ENCODE measurements at places on chromosomes 6 and 20. TPM values are rescaled to one million over a fixed set of nuclear protein-coding genes. Genes with fewer than 3 reads are reported as not detected.

DNA sequence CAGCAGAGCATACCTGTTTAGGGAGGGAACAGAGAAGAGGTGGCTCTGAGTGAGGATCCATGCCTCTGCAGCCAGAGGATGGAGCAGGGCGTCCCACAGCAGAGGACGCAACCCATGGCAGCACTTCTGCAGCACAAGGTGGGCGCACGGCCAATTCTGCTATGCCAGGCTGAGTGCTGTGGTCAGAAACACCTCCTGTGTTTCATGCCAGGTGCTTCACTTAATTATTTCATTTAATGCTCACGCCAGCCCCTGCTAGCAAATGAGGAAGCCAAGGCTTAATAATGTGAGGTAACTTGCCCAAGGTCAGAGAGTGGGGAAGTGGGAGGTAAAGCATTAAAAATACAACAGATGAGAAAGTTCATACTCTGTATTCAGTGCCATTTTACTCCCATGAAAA is 68.5 kb upstream of the PTGIS start:
- H3K4me3 ChIP-seq: no peak overlapping the region
- H3K27me3 ChIP-seq: no peaks in the 10 kb centered on the region
- peaks cover 5% of the 10 kb centered on the region for H3K4me1 ChIP-seq
- H3K27ac ChIP-seq: no peak overlapping the region
- DNase-seq: no peak

GRCh38 chr20:9487231-9487630 is 27.2 kb upstream of the LAMP5 start:
- no peak overlapping the region for H3K27ac ChIP-seq
- no peak overlapping the region for H3K4me3 ChIP-seq
- no peaks in the 10 kb centered on the region for H3K36me3 ChIP-seq
- H3K27me3 ChIP-seq: no peaks in the 10 kb centered on the region

DNA sequence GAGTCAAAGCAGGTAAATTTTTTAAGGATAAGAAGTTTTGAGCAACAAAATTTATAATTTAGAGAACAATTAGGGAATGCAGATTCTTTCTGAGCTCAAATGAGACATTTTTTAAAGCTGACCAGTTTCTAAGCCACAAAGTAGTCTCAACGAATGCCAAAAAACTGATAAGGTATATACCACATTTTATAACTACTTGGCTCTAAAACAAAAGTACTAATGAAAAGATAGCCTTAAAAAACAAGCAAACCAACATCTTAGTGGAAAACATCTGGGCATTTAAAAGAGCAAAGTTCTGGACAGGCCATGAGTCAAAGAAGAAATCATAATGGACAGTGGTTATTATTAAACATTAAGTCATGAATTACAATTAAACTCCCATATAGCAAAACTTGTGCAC is 23.2 kb upstream of the RNF146 start:
- no peak overlapping the region for H3K4me3 ChIP-seq
- no peak overlapping the region for H3K27ac ChIP-seq
- H3K27me3 ChIP-seq: peaks cover 4% of the 10 kb centered on the region
- no peaks in the 10 kb centered on the region for H3K4me1 ChIP-seq

SLC17A3 gene
- 2.4 TPM for total RNA-seq

DNA sequence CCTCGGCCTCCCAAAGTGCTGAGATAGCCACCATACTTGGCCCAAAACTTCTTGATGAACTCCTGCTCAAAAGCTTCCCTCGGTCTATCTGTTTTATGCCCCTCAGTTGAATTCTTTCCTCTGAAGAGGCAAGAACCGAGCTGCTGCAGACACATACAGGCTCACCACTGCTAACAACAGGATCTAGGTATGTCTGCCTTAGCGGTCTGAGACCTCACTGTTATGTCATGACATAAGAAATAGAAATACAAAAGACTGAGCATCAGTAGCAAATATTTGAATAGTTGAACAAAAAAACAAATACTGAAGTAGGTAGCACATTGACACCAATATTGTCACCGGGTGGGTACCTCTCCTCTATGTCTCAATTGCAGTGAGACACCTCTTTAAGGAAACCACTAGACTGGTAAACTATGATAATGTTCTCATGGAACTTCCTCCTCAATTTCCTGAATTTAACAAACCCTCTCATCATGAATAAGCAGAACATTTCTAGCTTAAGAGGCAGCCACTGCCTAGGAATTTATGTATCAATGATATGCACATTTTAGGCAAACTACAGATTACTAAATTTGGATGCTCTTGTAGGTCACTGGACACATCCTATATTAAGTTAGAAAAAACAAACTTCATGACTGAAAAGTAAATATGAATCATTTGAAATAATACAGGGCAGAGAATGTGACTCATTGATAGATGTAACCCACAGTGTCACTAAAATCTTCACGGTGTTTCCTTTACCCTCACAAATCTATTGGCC is 9.4 kb upstream of the STXBP5 start:
- no peak overlapping the region for H3K4me3 ChIP-seq
- no peak overlapping the region for H3K27ac ChIP-seq
- no peaks in the 10 kb centered on the region for H3K4me1 ChIP-seq
- H3K36me3 ChIP-seq: no peaks in the 10 kb centered on the region

- no peaks in the 10 kb centered on the region for H3K27me3 ChIP-seq
- H3K4me1 ChIP-seq: peaks cover 10% of the 10 kb centered on the region
- H3K27ac ChIP-seq: peak within 1 kb of the TSS; percentile 100
- peak; percentile 87 for DNase-seq
Measured at GRCh38 chr20:35454881-35455609, at the start of gene CEP250. CEP250 (plus strand) TSS chr20:35455598; CDS start chr20:35462368, 6,770 bp downstream.

DNA sequence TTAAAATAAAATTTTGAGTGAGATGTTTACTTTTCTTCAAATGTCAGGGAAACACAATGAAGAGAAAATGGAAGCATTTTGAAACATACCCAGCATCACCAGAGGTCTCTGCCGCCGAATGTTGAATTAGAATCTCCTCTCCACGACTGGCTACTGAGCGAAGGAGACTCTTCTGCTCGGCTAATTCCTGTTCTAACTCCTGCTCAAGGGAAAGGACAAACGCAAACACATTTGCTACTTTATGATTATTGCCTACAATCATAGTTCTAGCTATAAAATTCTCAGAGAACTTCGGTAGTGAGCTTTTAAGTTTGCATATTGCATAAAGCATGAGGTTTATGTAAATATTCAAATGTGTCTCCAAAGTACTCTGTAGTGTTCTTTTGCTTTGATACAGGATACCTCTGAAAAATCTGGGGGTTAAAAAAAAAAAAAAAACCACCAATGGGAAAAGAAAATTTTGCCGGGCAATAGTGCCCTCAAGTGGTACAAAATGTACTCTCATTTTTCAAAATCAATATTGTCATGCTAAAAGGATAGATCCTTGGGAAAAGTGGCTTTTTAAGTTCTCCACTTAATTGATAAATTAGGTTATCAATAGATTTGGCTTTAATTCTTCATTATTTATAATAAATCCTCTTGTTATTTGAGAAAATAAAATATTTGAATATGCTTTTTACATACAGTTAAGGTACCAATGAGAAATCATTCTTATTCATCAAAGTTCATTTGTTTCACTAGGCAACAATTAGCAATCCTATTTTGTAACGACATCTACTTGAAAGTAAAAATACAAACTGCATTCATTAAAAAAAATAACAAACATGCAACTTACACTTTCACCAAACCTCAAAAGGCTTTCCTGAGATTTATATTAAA is 369.0 kb downstream of the SYNE1 start:
- DNase-seq: peak; percentile 54
- no peak overlapping the region for H3K27ac ChIP-seq
- H3K36me3 ChIP-seq: peaks cover 72% of the 10 kb centered on the region
- no peak overlapping the region for H3K4me3 ChIP-seq
- H3K27me3 ChIP-seq: no peaks in the 10 kb centered on the region

IL17A gene
- not detected for total RNA-seq

DNA sequence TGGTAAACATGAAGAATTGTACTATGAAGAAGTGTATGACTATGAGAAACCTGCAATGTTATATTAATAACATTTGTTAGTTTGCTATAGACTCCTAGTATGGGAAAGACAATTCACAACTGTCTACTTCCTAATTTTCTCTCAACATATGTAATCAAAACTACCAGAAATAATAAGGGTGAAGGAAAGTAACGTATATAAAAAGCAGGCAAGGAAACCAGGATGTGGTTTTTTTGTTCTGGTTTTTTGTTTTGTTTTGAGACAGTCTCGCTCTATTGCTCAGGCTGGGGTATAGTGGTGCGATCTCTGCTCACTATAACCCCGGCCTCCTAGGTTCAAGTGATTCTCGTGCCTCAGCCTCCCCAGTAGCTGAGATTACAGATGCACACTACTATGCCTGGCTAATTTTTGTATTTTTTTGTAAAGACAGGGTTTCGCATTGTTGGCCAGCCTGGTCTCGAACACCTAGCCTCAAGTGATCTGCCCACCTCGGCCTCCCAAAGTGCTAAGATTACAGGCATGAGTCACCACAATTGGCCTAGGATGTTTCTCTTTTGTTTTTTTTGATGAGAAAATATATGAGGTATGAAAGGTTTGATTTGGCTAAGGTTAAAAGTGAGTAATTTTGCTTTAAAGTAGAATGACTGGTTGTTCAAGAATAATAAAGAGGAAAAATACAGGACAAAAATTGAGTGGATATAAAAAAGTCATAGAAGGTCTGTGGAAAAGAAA is 83.1 kb downstream of the PTCHD4 start:
- no peak overlapping the region for H3K4me3 ChIP-seq
- H3K27ac ChIP-seq: no peak overlapping the region
- no peaks in the 10 kb centered on the region for H3K27me3 ChIP-seq

DDO gene
- 0.25 TPM for total RNA-seq

DNA sequence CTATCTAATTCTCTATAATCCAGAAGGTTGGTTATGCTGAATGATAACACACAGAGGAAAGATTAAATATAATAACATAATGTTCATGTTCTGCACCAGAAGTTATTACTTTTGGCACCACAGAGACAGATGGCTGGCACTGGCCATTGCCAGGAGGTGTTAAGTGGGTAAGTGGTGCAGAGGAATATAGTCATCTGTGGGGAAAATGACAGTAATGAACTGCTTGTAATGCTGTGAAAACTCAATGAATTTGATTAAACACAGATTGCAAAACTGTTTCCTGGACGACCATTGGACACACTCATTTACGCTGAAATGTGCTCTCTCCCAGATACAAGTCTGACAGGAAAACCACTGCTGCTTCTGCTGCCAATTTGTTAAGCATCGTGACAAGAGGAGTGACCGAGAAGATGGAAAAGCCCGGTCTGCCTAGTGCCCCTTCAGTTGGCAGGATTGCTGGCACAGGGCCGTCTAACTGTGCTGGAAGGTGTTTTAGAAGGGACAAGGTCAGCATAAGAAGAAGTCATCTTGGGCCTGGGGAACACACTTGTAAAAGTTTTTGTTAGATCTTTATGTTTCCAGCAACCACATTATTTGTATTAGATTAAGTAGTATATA is 567.4 kb downstream of the CBLN4 start:
- H3K36me3 ChIP-seq: no peaks in the 10 kb centered on the region
- no peaks in the 10 kb centered on the region for H3K4me1 ChIP-seq
- H3K27ac ChIP-seq: no peak overlapping the region
- no peak overlapping the region for H3K4me3 ChIP-seq

DNA sequence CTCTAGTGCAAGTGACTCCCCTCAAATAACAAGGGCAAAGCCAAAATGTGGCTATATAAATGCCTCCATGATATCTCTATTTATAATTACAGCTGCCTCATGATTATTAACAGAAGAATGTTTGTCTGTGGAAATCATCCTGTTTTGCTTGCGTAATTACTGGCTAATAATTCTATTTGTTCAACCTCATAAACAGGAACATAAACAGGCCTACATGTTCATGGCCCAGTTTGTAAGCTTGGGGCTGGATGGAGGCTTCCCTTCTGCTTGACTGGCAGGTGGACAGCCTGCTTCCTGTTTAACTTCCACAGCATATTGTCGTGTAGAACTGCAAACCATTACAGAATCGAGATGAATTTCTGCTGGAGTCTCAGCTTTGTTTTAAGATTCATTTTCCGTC is 766.0 kb upstream of the MAP3K7 start:
- DNase-seq: no peak
- no peaks in the 10 kb centered on the region for H3K4me1 ChIP-seq
- no peak overlapping the region for H3K27ac ChIP-seq
- H3K4me3 ChIP-seq: no peak overlapping the region

TMEM200A gene
- 0.16 TPM for total RNA-seq

- no peaks in the 10 kb centered on the region for H3K4me1 ChIP-seq
- no peak overlapping the region for H3K27ac ChIP-seq
- H3K36me3 ChIP-seq: peaks cover 85% of the 10 kb centered on the region
- no peaks in the 10 kb centered on the region for H3K27me3 ChIP-seq
- no peak for DNase-seq
Measured at GRCh38 chr6:158624684-158625682, 19.6 kb downstream of the DYNLT1 start.

- H3K27me3 ChIP-seq: peaks cover 25% of the 10 kb centered on the region
- peaks cover 25% of the 10 kb centered on the region for H3K4me1 ChIP-seq
- no peak overlapping the region for H3K27ac ChIP-seq
- no peak for DNase-seq
Measured at GRCh38 chr6:37538107-37538506, 38.4 kb upstream of the CCDC167 start.

GRCh38 chr6:42440027-42440426 is 11.7 kb downstream of the TRERF1 start:
- DNase-seq: no peak
- H3K4me3 ChIP-seq: no peak overlapping the region
- no peaks in the 10 kb centered on the region for H3K27me3 ChIP-seq
- no peaks in the 10 kb centered on the region for H3K36me3 ChIP-seq

DNA sequence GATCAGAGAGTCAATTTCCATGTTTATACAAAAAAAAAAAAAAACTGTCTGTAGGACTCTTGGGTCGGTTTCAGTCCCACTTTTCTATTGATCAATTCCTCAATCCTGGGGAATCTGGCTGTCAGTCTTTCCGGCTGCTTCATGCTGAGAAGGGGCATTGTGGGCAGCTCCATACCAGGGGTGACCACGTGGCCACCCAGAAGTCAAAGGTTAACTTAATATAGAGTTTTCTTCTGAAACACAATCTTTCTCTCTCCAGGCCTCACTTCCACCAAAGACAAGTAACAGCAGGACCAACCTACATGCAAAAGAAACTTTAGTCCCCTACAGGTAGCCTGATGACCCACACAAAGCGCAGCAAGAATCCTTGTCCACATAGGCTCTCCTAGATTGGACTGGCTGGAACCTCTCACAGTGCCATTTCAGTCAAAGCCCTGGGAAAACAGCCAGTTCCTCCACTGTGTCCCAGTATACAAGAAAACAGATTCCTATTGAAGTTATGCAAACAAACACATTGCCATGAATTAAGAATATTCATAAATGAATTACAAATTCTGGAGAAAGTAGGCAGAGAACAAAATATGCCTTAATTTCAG is 18.5 kb upstream of the SERPINB9 start:
- H3K36me3 ChIP-seq: no peaks in the 10 kb centered on the region
- no peak overlapping the region for H3K27ac ChIP-seq
- peaks cover 31% of the 10 kb centered on the region for H3K4me1 ChIP-seq
- H3K27me3 ChIP-seq: no peaks in the 10 kb centered on the region
- no peak overlapping the region for H3K4me3 ChIP-seq

HLA-DPA1 gene
- 73.5 TPM for total RNA-seq

DNA sequence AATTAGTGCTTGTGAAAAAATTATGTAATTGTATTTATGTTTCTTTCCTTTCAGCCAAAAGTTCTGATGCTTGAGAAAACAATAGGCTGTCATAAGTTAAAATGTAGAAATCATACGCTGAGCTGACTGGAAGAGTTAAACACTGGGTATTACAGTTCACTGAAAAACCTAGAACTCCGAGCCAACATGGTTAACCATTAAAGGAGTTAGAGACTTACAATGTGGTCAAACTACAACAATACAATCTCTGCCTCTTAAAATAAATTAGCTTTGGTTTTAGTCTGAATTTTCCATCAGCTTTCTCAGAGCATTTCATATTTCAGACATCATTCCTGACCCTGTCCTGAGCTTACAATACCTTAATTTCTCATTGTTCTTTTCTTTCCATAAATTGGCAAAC is 91.0 kb downstream of the COL12A1 start:
- H3K36me3 ChIP-seq: no peaks in the 10 kb centered on the region
- H3K27me3 ChIP-seq: no peaks in the 10 kb centered on the region
- DNase-seq: no peak
- H3K4me1 ChIP-seq: no peaks in the 10 kb centered on the region
- no peak overlapping the region for H3K4me3 ChIP-seq
